HEK293T (cell line): ENCODE measurements at places on chromosomes 13 and 19.

- DNase-seq, result no peak
Measured at GRCh38 chr13:21733475-21734263, 62.8 kb downstream of the FGF9 start.

- DNase-seq, result no peak
Measured at GRCh38 chr19:53102756-53103233, 427 bp downstream of the ZNF160 start.

DNA sequence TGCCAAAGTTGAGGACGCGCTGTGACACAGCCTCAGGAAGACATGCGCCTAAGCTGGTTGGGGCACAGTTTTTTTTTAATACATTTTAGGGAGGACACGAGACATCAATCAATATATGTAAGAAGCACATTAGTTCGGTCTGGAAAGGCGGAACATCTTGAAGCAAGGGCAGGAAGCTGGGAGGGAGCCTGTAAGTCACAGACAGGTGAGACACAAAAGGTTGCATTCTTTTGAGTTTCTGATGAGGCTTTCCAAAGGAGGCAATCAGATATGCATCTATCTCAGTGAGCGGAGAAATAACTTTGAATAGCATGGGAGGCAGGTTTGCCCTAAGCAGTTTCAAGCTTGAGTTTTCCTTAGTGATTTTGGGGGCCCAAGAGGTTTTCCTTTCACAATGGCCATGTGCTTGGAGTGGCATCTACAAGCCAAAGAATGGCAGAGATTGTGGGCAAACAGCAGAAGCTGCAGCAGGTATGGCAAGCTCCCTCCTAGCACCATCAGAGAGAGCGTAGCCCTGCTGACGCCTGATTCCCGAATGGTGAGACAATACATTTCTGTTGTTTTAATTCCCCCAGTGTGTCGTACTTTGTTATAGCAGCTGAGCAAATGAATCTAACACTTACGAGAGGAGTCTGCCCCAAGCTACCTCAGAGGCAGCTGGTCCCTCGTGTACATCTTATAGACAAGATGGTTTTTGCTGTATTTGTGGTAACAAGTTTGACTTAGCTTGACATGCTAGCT lies 99.5 kb upstream of the TMTC4 start:
- no peak for DNase-seq

- no peak for DNase-seq
Measured at GRCh38 chr19:49585023-49585422, 3.9 kb downstream of the PRRG2 start.

GRCh38 chr19:51320280-51320657 lies 8.8 kb downstream of the IGLON5 start:
- DNase-seq, result no peak
